ENCODE measurements at places on chromosomes 7 and 10.

DNA sequence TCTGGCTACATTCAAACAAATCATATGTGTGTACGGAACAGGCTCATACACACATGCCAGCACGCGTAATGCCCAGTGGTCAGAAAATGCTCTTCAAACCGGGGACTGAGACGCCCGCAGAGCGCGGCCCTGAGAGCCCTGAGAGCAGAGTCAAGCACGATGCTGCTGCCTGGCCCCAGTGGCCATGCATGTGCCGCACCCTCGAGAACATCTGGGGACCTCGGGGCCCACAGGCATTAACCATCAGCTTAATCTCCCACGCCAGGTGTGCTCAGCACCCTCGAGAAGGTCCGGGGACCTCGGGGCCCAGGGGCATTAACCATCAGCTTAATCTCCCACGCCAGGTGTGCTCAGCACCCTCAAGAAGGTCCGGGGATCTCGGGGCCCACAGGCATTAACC, 163.1 kb downstream of the PTPRN2 start:
- no peak for DNase-seq

GRCh38 chr7:76505168-76506080, 4.9 kb upstream of the UPK3B start:
- no peak for DNase-seq

GRCh38 chr7:46512891-46513413, 591.9 kb upstream of the IGFBP3 start:
- no peak for DNase-seq

- DNase-seq, result no peak
Measured at GRCh38 chr7:16963044-16963443, 81.3 kb upstream of the AGR3 start.

DNA sequence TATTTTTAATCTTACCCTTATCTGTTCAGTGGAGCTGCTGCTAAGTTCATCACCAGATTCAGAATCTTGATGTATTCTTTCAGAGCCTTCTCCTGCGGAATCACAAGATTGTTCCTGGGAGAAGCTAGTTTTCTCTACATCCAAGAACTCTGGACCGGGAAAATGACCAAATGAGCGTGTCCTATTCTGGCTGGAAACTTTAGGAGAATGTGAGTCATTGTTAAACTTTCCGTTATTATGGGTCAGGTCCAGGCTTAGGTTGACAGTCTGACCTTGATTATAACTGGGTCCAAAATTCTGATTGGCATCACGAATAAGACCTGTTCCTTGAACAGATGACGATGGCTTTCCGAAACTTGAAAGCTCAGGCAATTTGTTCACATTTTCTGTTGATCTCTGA, 20.5 kb downstream of the ARHGAP12 start:
- no peak for DNase-seq

DNA sequence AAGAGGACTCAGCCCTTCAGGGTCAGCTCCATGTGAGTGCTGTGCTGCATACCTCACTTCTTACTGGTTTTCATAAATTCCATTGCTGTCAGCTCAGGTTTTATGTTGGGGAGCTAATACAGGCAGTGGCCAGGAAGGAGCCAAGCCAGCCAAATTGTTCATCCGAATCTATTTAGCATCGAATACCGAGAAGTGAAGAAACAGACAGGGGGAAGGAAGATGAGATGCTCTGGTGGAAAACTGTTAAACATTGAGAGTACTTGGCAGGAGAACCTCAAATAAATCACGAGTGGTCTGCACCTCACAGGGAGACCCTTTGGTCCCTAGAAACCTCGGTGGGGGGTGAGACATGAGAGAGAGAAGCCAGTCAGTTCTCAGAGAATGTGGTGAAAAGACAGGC, 196.0 kb upstream of the TMEM72 start:
- peak; percentile 65 for DNase-seq

GRCh38 chr7:47028284-47028683, 553.6 kb downstream of the TNS3 start:
- DNase-seq, result no peak
